H1 (cell line): ENCODE measurements at places on chromosomes 3 and 15. TPM values are rescaled to one million over a fixed set of nuclear protein-coding genes. Genes with fewer than 3 reads are reported as not detected.

DNA sequence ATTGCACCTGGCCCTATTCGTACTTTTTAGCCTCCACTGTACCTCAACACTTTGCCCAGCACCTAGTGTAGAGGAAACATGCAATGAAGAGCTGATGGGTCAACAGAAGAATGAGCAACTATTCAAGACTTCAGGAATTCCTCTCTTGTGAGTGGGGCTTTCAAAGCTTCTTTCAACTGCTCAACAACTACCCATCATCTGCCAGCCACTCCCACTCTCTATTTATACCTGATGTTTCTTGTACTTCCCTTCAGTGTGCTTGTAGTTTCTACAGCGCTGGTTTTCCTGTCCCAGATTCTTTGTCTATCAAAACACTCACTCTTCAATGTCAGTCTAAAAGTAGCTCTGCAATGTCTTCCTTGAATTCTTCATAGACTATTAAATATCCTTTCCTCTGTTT, 168.3 kb upstream of the LPP start:
- no peak for DNase-seq

The PTH1R gene
- 0.21 and 1.5 TPM in 2 replicates for total RNA-seq

DNA sequence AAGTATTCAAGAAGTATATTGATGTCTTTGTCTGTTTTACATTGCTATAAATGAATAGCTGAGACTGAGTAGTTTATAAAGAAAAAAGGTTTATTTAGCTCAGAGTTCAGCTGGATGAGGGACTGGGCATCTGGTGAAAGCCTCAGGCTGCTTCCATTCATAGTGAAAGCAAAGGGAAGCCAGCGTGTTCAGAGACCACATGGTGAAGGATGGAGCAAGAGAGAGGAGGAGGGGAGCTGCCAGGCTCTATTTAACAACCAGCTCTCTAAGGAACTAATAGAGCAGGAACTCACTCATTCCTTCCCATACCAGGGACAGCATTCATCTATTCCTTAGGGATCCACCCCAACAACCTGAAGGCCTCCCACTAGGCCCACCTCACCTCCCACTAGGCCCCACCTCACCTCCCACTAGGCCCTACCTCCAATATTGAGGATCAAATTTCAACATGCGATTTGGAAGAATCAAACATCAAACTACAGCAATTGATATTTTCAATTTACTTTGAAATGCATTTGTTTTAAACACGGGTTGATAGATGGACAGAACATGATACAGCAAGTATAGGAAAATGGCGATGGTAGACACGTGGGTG, 167.5 kb upstream of the HES1 start:
- DNase-seq: no peak

GRCh38 chr15:74037171-74038117, 42.9 kb downstream of the PML start:
- DNase-seq: no peak

The ZNF620 gene
- 20.2 and 21.4 TPM in 2 replicates for total RNA-seq

The OR5H2 gene
- total RNA-seq: not detected in 2 replicates

- no peak for DNase-seq
Measured at GRCh38 chr3:62655056-62655690, 220.0 kb downstream of the CADPS start.

DNA sequence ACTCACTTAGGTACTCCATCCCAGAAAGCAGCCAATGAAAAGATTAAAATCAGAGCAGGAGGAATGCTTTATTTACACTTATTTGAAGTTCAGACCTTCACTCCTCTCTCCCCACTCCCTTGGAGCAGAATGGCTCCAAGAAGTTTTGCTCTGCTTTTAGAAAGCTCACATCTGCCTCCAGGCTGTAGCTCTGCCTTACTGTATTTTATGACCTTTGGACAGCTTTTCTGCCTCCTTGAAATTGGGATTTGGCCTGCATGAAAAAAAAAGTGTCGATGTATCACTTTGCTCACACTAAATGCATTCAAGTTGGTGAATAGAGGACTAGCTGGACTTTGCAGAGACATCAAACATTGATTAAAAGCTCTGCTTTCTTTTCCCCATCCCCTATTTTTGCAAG, 95.3 kb downstream of the SLC9A9 start:
- no peak for DNase-seq

DNA sequence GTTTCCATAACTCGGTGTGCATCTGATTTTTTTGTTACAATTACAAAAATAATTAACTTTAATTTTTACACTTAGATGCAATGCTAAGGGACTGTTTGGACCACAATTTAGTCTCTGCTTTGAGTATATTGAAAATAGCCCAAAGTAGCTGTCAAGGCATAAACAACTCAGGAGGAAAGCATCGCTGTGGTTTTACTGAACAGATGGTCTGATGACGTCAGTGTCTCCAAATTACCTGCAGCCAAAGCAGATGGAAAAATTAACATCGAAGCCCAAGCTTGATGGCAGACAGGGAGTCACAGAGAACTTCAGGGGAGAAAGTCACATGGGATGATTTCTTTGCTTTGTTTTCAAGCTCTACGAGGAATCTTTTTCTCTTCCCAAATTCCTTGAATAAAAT, 83.1 kb upstream of the PLCL2 start:
- DNase-seq: no peak

The PPP1R14D gene
- not detected in 2 replicates for total RNA-seq

GRCh38 chr3:10419637-10420232, 85.7 kb downstream of the ATP2B2 start:
- no peak for DNase-seq

DNA sequence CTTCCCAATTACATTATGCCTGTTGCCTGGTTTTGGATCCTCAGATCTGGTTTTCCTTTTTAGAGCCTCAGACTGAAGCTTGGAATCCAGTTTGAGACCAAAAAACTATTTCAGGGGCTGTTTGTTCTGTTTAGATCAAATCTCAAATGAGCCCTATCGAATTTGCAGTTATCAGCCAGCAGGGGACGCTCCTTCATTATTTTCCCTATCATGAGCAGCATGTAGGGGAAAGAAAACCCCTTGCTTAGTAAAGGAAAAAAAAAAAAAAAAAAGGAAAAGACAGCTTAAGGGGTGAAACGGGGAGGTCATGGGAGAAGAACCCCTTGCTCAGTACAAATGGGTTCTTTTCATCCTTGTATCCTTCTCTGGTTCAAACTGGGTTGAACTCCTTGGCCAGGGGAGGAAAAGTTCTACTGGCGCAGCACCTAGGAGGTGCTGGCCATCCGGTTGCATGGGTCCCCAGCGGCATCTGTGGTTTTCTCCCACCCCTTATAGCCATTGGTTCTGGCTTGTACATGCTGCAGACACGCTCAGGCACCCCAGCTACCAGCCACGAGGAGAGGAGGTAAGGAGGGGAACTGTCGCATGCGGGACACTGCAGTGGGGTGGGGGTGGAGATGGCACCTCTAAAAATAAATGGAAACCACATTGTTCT, 1375.1 kb upstream of the ALCAM start:
- DNase-seq: no peak

The SCAANT1 gene
- total RNA-seq: not detected in 2 replicates

DNA sequence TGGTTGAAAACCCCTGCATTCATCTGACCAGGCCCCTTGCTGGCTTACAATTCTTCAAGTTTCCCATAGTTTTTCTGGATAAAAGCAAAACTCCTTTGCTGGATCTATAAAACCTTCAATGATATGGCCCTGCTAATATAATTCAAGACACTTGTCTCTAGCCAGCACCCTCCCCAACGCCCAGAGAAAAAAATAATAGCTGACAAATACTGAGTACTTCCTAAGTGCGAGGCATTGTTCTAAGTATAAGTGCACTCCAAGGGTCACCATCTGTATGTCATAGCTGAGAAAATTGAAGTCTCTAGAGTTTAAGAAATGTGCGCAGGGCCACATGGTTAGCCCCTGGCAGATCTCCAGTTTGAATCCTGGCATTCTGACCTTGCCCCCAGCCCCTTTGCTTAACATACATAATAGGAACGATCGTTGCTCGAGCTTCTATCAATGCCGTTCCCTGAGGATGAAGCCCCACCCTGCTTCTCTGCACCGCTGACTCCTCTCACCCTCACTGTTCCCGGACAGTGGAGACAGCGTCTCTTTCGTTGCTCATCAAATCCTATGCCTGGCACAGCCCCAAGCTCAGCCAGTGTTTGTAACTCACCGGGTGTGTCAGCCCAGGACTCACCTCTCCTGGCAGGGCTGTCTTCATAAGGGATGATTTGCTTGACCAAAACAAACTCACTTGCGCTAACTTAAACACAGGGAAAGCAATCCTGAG, 377.1 kb upstream of the PROK2 start:
- no peak for DNase-seq

- DNase-seq: no peak
Measured at GRCh38 chr3:120475722-120476377, 25.1 kb upstream of the FSTL1 start.

GRCh38 chr3:15303728-15304127, 28.7 kb downstream of the SH3BP5 start:
- DNase-seq: no peak

DNA sequence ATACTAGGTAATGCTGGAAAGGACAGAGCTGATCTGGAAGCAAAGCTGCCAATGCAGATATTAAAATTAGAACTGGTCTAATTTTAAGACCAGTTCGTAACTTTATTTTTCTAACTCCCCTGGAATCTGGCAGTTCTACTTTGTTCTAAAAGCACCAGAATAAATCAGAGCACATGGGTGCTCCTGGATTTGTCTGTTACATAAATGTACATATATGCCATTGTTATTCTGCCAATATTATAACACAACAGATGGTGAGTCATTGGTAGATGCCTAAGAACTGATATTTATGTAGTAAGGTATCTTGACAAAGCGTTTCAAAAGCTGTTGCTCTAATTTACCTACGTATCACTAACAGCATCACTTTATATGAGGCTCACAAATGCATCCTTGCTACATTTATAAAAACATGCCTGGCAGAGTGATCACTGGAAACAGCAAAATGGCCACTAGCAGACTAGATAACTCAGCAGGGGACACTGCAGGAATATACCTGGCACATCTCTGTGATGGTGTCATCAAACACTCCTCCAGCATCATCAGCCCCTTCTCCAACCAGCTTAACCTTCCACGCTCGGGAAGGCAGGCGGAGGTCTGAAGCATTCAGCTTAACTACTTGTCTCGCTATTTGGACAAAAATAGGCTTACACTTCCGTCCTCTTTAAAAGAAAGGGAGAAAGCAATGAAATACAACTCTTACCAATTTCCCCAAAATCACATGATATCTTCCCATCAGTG, 26.2 kb downstream of the FBXL22 start:
- DNase-seq: no peak

- no peak for DNase-seq
Measured at GRCh38 chr3:38354588-38355330, 8.2 kb downstream of the XYLB start.

The CACNA2D3 gene
- total RNA-seq: 1.8 and 2.2 TPM in 2 replicates

DNA sequence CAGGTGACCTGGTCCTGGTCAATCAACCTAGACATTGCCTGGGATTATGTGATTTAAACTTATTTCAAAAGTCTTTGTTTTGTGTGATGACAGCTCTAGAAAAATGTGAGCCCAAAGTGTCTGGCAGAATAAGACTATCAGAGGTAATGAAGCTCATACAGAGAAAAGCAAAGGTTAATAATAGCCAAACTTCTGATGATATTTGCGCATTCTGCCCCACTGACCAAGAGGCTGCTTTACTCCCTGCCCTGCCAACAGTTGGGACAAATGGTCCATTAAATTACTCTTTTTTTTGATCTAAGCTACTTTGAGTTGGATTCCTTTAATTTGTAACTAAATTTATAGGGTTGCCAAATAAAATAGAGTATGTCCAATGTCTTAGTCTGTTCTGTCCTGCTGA, 911.2 kb downstream of the MCTP2 start:
- no peak for DNase-seq
